ENCODE measurements at places on chromosomes 6 and 20.

GRCh38 chr20:24813496-24813895, 135.6 kb upstream of the CST7 start:
- DNase-seq, result no peak

DNA sequence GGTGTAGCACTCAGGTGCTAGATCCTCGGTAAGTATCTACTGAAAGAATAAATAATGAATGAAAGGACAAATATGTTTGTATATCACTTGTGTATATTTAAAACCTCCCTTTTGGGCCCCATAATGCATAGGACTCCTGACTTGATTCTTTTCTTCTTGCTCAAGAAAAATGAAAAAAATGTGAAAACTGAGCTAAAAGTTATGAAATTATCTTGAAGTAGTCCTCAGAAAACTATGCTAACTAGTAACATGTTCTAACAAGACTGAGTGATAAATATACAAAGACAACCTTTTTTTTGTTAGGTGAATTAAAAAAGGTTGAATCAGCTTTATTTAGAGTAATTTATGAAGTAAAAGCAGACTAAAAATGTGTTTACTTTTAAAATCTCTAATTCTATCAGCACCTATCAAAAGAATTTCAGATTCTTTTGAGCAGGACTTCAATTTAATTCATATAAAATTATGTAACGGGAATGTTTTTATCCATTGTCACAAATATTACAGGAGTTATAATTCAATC, 247.8 kb upstream of the JAG1 start:
- no peak for DNase-seq

GRCh38 chr20:25987073-25987927, 290.6 kb upstream of the ZNF337 start:
- DNase-seq, result peak; percentile 5

DNA sequence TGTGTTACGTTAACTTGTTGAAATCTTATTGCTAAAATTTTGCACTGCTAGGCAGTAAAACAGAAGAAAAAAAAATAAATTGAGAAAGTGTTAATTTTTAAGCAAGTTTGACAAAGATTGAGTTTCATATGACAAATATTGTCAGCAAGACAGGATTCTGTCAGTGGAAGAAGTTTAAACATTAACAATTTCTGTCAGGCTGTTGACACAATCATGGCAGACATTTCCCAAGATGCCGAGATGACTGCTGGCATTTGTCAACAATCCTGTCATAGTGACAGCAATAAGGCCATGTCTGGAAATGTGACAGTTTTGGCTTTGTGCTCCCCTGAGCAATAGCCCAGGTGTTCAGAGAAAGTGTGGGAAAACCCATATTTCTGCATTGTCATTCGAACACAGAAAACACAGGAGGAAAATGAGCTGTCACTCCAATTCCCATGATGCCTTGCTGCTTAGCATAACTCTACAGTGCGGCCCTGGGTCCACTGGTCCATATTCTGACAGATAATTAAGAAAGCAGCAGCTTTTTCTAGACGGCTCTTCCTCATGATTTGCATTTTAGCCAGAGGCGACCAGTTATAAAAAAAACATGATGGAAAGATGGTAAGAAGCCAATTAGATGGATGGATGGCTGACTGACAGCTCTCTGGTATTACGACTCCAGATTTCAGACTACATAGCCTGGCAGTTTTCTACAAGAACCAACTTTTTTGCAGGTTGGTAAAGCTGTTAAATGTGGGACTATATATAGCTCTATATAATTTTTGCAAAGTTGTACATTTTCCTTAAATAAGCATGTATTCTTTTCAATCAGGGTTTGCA, 43.6 kb upstream of the DEFB112 start:
- no peak for DNase-seq

DNA sequence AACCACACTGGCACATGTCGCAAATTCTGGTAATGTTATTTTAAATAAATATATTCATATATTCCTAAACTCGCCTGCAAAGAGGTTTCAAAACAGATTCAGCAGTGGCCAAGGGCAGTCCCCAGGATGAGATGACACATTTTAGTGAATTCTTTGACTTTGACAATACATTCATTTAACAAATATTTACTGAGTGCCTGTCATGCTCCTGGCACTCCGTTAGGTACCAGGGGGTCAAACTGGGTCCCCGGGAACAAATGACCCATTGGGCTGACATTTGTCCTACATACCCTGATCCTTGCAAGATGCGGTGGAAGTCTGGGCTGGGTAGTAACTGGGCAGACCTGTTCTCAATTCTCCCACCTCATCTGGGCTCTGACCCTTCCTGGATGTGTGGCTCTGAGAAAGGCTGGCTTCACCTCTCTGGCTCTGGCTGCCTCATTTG, 74.9 kb downstream of the FYN start:
- DNase-seq, result no peak

DNA sequence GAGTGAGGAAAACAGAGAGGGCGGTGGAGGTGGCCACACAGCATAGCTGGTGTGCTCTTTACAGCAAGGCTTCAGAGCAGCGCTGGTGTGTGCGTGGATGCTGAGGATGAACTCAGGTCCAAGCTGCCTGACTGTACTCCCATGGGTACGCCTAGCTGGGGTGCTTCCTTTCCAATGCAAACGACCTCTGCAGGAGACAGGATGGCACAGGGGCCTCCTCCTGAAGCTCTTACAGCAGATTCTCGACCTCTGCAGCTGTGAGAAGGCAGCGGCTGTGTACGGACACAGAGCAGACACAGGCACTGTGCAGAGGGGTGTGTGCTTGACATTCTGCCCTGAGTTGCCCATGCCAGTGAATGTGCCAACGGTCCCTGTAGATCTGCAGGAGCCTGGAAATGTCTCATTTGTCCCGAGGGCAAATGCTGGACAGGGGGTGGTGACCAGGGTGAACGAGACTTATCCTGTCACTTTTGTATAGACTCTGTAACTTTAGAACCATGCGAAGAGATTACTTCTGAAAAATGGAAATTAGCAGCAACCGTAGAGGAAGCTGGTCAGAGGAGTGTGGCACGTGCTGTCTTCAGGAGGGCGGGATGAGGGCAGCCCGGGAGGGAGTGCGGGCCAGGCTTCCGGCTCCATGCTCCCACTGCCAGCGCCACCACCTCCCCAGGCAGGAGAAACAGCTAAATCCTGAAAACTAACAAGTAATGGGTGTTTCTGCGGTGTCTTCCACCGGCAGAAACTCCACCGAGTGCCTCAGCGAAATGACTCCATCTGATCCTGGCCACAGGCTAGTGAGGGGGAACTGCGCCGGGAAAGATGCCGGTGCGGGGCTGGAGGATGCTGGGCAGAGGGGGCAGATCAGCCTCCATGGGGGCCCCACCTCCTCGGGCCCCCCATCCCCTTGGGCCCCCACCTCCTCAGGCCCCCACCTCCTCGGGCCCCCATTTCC, 120.9 kb upstream of the RPS6KA2 start:
- no peak for DNase-seq
